Renal cortical epithelial cell (primary cell): ENCODE measurements at places on chromosomes 16 and 17. TPM values are rescaled to one million over a fixed set of nuclear protein-coding genes. Genes with fewer than 3 reads are reported as not detected.

Gene CYGB
- total RNA-seq = 10.3 and 49.8 TPM in 2 replicates

DNA sequence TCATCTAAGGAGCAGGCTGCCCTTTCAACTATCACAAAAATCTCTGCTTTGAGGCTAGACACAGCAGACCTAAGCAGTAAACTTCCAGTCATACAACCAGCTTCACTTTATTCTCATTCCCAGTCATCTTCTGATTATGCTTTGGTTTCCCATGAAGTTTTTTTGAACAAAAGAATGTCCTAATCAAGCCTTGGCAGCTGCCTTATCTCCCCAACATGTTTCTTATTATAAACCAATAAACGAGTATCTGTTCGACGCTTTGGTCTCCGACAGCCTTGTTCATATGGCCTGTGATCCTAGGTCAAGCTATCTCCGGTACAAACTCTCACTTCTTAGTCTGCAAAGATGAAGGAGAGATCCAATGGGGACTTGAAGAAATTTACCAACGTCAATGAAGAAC, 47.4 kb upstream of the CDYL2 start:
- DNase-seq = no peak

DNA sequence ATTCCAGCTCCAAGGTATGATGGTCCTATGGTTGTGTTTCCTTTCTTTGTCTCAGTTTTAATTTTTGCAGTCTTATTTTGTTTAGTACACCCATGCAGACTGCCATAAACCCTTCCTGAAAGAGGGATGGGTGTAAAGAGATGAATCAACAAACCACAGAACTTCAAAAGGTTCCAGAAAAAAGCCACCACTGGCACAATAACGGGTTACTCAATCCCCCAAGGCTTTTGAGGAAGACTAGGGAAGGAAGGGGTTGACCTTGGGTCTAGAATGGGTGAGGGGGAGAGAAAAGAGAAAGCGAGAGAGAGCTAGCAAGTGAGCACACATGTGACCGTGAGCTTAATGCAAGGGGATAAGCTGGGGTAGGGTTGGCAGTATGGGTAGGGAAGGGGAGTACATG, 168.1 kb downstream of the XYLT1 start:
- no peak for DNase-seq

DNA sequence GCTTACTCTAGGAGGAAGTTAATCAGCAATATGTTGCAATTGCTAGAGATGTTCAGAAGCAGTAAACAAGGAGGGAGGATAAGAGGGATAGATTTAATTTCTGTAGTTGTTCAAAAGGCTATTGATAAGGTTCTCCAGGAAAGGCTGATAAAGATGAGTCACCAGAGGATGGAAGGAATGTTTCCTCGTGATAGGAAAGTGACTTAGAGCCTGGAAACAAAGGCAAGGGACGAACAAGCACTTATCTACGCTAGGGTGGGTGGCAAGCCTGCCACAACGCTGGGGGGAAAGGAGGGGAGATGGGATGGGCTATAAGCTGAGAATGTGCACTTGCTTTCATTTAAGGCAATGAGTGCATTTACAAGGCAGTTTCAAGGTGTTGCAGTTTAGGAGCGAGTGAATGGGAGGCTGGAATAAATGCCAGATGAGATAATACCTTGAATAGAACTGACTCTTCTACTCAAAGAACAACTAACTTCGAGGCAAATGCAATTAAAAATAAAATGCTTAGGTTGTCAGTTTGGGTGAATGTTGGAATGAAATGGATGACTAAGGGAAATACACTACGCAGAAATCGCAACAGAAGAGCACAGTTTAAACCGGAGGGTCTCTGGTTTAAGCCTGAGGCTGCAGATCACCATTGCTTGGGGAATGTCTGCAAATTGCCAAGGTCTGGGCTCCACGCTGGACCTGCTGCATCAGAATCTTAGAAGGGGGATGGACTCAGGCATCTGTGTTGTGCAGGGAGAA, 76.0 kb upstream of the RBBP6 start:
- DNase-seq = no peak

DNA sequence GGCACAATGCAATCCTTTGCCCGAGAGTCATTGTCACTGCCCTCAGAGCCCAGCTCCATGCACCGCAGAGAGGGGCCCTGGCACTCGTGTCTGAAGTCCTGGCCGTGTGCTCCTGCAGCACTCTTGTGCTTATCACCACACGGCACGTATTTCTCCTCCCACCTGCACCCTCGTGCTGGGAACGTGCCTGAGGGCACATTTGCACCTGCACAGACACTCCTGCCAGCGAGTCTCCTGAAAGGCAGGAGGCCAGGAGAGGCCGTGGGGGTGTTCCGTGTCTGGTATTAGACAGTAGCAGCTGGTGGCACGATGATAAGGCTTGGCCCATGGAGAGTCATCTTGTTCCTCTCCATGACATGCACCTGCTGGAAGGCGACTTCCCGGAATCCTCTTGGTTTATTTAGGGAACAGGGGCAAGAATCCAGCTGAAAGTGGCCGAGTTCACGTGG, 3.4 kb upstream of the ACSF3 start:
- DNase-seq = no peak

DNA sequence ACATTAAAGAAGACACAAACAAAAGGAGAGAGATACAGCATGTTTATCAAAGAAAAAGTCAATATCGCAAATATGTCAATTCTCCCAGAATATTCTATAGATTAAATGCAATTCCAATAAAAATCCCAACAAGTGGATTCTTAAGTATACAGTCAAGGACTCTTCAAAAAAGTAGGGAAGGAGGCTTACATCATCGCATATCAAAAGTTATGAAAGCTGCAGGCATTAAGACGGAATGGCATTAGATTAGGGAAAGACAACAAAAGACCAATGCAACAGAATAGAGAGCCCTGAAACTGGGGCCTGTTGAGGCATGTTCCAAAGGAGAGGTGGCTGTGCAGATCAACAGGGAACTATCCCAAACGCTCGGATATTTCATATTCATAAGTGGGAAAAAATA, 76.0 kb downstream of the MARCHF10 start:
- no peak for DNase-seq

DNA sequence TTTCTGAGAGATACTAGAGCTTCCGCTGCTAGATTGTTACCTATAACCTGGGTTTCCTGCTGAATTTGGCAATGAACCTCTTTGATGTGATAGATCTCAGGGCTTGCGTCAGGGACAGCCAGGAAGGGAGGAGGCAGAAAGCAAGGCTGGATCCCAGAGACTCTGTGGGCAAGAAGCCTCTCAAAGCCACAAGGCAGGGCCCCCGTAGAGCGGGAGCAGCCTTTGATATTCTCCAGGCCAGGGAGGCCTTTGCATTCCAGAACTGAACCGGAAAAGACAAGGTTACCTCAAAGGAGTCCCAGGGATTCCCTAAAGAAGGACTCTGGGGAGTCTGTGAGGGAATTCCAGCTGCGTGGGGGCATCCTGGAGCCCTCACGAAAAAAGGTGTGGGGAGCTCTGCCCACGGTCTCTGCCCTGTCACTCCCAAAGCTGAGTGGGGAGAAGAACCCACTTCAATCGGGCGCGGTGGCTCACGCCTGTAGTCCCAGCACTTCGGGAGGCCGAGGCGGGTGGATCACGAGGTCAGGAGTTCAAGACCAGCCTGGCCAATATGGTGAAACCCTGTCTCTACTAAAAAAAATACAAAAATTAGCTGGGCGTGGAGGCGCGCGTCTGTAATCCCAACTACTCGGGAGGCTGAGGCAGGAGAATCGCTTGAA, 14.3 kb upstream of the SCIMP start:
- no peak for DNase-seq

Gene CD300A
- total RNA-seq = 0.05 TPM in 1 of 2 replicates, not detected in the other

- DNase-seq = no peak
Observed at GRCh38 chr17:61904094-61904710, 23.6 kb downstream of the INTS2 start.

GRCh38 chr16:79451196-79451816, 149.2 kb downstream of the MAF start:
- DNase-seq = no peak

Gene C17orf107
- total RNA-seq = 1.7 and 4.2 TPM in 2 replicates

- DNase-seq = no peak
Observed at GRCh38 chr17:74316220-74316619, 9.8 kb upstream of the KIF19 start.

Gene KRTAP4-12
- total RNA-seq = not detected in 2 replicates

- DNase-seq = no peak
Observed at GRCh38 chr16:7650431-7650830, 317.8 kb downstream of the RBFOX1 start.

- no peak for DNase-seq
Observed at GRCh38 chr17:8160741-8161221, 2.0 kb downstream of the VAMP2 start.

DNA sequence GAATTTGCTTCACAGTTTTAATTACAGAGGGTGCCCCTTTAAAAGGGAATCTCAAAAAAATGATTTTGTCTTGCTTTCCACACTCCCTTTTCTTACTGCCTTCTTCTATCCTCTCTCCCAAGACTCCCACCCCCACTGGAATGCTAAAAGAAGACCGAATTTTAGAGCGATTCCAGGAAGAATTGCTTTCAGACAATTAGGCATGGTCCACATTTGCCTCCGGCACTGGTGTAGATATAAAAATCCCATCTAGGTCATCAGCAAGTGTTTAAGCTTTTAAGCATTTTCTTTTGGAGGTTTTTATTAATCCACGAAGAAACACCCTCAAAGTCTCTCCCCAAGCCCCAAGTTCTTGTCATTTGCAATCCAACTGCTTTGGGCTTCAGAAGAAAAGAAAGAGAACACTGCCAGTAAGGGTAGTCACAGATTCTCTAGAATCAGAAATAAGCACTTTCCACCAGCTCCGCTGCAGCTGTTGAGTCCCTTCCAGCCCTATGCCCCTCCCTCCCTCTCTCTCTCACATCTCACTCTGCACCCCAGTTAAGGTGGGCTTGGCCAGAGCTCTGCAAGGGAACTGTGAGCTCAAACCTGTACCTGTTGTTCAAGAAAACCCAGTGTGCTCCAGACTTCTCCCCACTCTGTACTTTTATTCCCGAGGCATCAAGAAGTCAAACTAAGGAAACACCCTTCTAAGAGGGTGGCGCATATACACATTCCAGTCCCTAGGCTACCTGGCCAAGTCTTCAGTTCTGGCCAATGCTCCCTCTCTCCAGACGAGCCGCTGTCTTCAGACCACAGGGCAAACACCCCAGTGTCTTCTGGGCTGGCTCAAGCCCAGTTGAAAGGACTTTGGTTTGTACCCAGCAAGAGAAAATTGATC, 170.2 kb downstream of the RGS9 start:
- DNase-seq = no peak

GRCh38 chr17:17870247-17870646, 33.5 kb upstream of the SREBF1 start:
- DNase-seq = no peak

- DNase-seq = no peak
Observed at GRCh38 chr16:49564496-49565229, 191.1 kb downstream of the C16orf78 start.

DNA sequence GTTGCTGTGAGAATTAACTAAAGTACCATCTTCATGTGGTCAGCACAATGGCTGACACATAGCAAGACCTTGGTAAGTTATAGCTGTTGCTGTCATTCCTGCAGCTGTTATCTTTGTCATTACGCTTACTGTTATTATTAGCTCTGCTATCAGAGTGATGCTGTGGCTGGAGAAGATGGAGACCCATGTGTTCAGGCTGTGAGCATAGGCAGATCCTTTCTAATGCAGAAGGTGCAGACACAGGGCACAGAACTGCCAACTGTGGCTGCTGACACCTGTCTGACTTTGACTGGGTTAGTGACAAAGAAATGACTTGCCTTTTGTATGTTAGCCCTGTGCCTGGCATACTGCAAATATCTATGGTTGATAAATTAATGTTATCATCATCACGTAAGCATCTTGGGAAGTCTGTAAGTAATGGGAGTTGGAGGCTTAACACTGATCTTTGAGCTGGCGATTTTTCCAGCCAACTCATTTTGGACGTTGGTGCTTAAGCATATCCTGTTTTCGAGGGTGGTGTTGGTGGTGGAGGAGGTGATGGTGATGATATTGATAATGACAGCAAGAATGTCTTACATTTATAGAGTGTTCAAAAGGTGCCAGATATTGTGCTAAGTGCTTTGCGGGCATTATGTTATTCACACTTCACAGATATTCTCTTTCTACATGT, 695.3 kb downstream of the WWOX start:
- DNase-seq = no peak

DNA sequence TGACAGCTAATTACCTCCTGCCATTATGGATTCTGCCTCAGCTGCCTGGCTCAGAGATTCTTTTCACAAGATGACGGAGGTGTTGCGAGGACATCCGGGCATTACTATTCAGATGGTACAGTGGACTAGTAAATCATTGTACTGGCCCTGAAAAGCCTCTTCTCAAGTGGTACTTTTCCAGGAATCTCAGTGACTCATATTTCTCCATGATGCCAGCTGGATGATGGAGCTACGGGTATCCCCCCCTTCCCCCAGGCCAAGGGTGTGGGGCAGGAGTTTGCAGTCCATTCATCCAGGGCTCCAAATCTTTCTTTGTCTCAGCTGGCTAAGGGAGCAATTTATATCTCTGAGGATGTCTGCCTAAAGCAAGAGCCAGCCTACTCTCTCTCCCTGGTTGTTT, 107.7 kb upstream of the GPR139 start:
- peak; percentile 3 for DNase-seq

- DNase-seq = no peak
Observed at GRCh38 chr17:21842332-21843317, 150.3 kb downstream of the KCNJ18 start.

GRCh38 chr17:13634021-13634420, 32.3 kb upstream of the HS3ST3A1 start:
- DNase-seq = no peak

Gene FBXW10B
- 0.94 and 4.0 TPM in 2 replicates for total RNA-seq

DNA sequence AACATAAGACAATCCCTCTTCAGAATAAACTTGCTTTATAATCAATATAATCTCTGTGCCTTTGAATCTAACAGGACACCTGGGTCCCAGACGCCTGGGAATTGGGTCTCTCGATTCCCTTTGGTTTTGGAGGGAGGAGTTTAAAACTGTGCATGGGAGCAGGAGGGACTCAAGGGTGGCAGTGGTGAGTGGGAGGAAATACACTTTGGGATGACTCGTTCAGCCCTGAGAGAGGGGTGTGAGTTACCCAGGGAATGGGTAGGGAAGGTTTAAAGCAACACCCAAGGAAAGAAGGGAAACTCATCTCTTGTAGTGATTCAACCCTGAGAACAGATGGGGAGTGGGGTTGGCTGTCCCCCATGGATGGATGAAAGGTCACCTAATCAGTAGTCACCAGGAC, 1.6 kb downstream of the RANGRF start:
- peak; percentile 7 for DNase-seq

GRCh38 chr16:51355195-51355594, 204.1 kb upstream of the SALL1 start:
- no peak for DNase-seq

Gene MAPT
- under 0.01 and 0.10 TPM in 2 replicates for total RNA-seq

DNA sequence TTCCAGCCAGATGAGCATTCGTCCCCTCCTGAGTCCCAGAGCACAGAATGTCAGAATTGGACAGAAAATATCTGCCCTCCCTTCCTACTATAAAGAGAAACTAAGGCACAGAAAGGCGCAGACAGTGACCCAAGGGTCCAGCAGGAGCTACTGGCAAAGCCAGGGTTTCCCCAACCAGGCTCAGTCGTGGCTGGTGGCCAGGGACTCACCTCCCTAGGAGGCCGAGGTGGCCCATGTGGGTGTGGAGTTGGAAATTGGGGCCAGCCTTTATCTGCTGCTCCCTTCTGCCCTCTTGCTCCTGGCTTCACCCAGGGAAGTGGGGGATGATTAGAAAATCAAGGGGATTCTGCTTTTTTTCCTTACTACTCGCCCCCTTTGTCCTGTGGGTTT, 1.1 kb downstream of the DRC7 start:
- DNase-seq = no peak
